GM04503 (cell line): ENCODE measurements at places on chromosomes 5 and 9.

- no peak for DNase-seq
These were observed 8.1 kb upstream of the ASB6 start for GRCh38 chr9:129649726-129650679.

GRCh38 chr5:45252978-45253377 is 443.2 kb downstream of the HCN1 start:
- no peak for DNase-seq

GRCh38 chr5:81400375-81400774 is 6.4 kb upstream of the ACOT12 start:
- DNase-seq = no peak

GRCh38 chr5:41924526-41924871 is 582 bp upstream of the FBXO4 start:
- no peak for DNase-seq

- no peak for DNase-seq
These were observed 92.1 kb upstream of the FSD1L start for GRCh38 chr9:105355781-105356180.

GRCh38 chr5:979100-979817 is 29.3 kb upstream of the NKD2 start:
- no peak for DNase-seq

- no peak for DNase-seq
These were observed 367.4 kb downstream of the PSAT1 start for GRCh38 chr9:78664370-78664769.

DNA sequence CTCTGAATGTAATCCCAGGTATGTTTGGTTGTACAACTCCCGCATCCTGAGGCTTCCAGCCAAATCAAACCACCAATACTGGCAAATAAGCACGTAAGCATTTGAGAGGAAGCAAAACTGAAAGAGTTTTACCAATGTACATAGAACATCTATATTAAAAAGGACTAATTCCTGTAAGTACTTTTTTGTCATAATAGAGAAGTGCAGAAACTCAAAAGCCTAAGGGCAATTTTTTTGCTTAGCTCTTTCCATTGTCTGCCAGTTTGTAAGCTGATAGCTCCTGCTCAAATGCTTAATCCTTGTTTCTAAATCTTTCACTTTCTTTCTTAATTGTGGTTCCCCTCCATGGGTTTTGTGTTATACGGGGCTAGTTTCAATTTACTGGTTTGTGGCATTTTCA is 1151.8 kb downstream of the CDH12 start:
- DNase-seq = no peak

GRCh38 chr5:63959177-63959982 is 2.9 kb downstream of the HTR1A start:
- DNase-seq = no peak

- no peak for DNase-seq
These were observed 1.3 kb upstream of the DMRT2 start for GRCh38 chr9:1048811-1049210.

DNA sequence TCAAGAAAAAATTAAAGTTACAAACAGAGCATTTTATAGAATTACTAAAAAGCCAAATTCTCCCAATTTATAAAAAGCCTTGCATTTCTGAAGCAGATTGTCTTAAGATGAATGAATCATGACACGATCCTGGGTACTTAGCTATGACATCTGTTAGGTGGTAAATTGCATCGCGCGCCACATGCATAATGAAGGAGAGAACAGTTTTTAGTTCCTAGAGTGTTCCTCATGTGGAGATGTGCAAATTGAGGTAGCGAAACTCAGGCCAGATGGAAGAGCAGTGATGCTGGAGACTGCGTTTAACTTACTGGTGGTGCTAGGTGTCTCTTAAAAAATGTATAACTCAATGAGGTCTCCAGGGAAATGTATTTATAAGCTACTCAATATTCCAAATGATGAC is 516.1 kb downstream of the EFNA5 start:
- no peak for DNase-seq

DNA sequence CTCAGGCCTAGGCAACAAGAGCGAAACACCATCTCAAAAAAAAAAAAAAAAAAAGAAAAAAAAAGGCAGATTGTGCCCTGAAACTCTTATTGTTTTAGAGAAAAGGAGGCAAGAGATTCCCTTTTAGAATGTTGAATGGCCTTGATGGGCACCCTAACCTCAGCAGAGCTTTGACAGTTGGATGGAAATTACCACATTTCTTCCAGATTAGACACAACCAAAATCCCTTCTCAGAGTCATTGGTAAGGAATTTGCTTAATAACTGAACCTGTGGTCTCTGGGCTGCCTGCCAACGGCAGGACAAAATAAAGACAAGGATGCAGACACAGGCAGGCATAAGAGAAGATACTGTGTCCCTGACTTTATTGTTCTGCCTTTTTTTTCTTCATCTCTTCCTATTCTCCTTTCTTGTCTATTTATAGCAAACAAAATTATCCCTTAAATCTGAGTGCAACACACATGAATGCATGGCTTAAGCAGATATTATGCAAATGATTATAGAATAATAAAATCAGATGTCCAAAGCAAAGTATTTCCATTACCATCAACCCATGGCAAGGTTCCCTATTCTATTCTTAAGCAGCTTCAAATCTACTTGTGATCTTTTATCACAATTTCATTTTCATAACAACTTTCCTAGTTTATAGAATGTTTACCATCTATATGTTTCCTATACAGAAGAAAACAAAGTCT is 37.3 kb upstream of the TRIO start:
- peak; percentile 63 for DNase-seq

GRCh38 chr9:14062586-14063221 is 251.2 kb downstream of the NFIB start:
- DNase-seq = no peak

DNA sequence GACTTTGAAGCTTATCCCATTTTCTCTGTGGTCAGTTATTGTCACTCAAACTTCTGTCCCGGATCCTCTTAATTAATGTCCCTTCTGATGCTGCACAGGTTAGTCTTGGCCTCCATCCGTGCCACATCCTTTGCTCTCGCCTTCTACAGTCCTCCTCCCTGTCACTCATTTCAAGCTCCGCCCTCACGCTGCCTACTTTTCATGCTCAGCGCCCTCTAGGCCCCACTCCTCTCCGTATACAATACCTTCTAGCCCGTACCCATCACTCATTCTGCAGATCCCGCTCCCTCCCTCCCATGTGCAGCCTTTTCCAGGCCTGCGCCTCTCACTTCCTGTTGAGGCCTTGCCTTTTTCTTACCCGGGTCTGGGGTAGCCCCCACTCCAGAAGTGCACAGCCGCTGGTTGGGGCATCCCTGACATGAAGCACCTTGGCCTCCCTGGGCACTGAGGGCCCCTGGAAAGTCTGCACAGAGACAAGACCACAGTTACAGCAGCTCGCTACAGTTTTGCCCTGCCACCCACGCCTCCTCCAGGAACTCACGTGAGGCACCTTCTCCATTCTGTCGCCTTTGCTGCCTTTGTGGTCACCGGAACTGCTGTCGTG is 88.5 kb upstream of the SLC25A48 start:
- no peak for DNase-seq

DNA sequence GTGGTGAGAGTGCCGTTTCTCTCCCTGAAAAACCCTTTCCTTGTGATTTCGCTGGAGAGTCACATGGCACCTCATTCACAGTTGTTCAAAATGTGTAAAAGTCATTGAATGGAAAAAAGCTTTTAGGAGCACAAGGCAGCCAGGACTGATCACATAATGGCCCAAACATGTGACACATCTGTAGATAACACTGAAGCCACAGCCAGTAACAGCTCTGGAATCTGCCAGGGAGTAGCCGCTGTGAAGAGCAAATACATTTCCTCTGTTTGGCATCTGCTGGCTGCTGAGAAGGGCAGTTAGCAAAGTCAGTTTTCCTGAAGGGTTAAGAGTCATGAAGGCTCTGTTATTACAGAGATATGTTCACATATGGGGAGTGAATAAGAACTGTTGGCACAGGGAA is 271.8 kb downstream of the NNT start:
- peak; percentile 36 for DNase-seq

- no peak for DNase-seq
These were observed 126.0 kb upstream of the DHFR start for GRCh38 chr5:80780761-80781285.

GRCh38 chr5:122187426-122187825 is 58.1 kb downstream of the ZNF474 start:
- no peak for DNase-seq

- no peak for DNase-seq
These were observed 95.1 kb upstream of the VCAN start for GRCh38 chr5:83376461-83376860.

DNA sequence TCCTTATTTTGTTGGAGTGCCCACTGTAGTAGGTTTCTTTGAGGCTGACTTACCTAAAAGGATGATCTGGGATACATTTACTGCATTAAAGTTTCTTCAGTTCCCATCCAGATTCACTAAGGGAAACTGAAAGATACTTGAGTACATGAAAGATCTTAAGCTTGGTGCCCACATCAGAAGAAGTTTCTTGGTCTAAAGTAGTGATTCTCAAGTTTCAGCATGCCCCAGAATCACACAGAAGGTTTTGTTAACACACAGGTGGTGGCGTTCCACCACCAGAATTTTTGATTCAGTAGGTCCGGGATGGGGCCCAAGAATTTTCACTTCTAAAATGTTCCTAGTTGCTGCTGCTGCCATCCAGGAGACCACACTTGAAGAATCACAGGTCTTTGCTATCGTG is 171.0 kb downstream of the ZNF462 start:
- no peak for DNase-seq

GRCh38 chr5:69530561-69531405 is 29.2 kb upstream of the GTF2H2C start:
- DNase-seq = no peak

DNA sequence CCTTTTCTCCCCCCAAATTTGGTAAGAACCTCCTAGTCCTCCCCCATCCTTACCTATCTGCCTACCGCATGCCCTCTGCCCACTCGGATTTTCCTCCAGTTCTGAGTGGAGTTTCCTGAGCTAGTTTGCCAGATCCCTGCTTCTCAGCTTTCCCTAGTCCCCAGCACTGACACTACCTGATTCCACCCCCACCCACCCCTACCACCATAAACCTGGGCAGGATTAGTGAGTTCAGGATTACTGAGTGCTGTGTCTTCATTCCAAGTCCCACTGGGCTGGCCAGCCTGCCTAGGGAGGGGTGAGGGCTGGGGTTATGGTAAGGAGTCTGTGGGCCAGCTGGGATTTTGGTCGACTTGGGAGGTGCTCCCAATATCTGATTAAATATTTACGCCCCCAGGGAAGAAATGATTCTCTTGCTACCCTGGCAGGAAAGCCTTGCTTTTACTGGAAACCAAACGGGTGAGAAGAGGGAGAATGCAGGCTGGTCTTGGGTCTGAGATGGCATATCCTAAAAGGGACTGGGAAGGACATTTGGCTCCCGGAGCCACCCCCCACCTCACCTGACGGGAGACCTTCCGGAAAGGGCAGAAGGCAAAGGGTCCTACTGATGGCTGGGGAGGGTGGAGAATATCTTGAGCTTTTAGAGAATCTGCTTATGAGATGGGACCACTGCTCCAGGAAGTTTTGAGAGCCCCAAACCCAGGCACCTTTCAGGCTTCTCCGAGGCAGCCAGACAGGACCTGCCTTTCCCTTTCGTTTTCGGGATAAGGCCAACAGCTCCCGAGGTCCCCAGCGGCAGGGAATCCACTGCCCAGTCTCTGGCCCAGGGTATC is 3.7 kb downstream of the PITX1 start:
- no peak for DNase-seq

DNA sequence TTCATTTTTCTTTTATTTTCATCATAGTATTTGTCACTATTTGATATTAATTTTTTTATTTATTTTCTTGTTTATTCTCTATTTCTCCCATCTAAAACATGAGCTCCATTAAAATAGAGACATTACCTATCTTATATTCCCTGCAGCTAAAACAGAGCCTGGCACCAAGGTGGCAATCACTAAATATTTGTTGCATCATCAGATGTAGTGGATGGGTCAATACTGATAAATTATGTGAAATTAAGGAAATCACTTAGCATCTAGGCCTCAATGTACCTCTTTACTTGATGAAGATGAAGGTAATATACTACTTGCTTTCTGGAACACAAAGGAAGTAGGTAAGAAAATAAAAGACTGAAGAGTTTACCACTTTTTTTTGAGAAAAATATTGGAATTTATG is 24.6 kb downstream of the MFAP3 start:
- DNase-seq = no peak

DNA sequence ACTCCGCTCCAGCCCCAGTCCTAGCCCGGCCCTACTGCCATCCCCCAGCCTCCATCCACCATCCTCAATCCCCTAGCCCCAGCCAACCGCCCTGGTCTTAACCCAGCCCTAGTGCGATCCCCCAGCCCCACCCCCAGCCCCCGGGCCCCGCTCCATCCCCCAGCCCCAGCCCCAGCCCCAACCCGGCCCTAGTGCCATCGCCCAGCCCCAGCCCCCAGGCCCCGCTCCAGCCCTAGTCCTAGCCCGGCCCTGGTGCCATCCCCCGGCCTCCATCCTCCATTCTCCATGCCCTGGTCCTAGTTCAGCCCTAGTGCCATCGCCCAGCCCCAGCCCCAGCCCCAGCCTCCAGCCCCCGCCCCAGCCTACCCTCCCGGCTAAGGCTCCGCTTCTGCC is 398 bp downstream of the TOR1A start:
- DNase-seq = no peak

DNA sequence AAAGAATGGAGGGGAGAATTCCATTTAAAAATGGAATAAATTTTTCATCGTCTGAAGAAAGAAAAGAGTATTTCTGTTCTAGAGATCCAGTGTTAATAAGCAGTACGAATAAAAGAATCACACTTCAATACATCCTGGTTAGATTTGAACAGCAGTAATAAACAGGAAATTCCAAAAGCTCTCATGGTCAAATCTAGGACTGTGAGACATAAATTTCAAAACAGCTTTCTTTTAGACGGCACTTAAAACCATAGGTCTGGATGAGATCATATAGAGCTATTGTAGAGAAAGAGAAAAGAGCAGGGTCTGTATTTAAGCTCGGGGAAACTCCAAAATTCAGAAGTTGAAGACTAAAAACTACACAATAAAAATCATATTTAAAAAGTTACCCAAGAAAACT is 1006.9 kb upstream of the CTNND2 start:
- DNase-seq = no peak

DNA sequence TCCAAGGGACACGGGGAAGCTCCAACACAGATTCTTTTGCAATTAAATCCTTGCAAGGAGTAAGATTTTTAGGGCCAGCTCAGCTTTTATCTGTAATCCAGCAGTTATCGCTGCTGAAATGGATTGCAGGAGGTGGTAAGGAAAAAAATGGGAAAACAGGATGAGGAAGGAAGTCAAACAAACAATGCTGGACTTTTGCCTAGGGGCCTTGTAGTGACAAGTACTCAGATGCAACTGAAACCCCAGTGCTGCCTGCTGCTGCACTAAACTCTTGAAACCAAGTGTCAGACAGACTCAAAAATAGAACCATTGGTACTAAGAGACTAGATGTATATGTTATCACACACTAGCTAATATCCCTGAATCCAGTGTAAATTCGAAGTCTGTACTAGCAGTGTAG is 309.2 kb downstream of the CTNND2 start:
- no peak for DNase-seq

DNA sequence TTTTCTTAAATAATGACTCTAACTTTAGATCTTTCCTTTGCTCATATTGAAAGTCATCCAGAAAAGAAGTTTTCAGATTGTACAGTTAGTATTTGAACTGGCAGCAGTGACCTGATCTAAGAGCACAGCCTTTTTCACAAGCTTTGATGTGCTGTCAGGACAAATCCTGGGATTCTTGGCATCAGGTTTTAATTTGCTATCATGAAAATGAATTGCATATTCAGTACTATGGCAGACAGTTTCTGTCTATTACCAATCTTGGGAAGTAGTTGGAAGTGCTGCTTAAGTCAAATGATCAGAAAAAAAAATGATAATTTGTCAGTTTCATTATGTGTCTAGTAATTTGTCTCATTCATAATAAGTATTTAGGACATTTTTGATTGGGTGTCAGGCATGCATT is 925.6 kb upstream of the ARRDC3 start:
- DNase-seq = no peak

GRCh38 chr9:94656200-94656599 is 16.9 kb upstream of the FBP1 start:
- DNase-seq = no peak
